Fibroblast of skin of left biceps (primary cell): ENCODE measurements at places on chromosomes 1 and 21.

DNA sequence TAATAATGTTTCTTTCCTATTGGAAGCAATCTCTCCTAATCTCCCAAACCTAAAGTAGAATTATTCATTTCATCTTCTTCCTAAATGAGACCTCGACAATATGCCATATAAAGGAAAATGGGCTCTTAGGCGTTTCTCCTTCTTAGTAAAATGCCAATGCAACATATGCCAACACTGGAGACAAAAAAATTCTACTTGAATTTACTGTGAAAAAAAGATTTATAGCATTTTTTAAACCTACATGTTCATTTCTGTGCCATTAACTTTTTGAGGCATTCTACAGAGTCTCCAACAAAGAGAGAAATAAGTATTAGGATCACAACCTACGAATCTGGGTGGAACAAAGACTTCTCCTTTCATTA, 1.3 kb downstream of the WDR47 start:
- DNase-seq, result no peak

GRCh38 chr1:150273311-150273710, 721 bp downstream of the C1orf54 start:
- no peak for DNase-seq

DNA sequence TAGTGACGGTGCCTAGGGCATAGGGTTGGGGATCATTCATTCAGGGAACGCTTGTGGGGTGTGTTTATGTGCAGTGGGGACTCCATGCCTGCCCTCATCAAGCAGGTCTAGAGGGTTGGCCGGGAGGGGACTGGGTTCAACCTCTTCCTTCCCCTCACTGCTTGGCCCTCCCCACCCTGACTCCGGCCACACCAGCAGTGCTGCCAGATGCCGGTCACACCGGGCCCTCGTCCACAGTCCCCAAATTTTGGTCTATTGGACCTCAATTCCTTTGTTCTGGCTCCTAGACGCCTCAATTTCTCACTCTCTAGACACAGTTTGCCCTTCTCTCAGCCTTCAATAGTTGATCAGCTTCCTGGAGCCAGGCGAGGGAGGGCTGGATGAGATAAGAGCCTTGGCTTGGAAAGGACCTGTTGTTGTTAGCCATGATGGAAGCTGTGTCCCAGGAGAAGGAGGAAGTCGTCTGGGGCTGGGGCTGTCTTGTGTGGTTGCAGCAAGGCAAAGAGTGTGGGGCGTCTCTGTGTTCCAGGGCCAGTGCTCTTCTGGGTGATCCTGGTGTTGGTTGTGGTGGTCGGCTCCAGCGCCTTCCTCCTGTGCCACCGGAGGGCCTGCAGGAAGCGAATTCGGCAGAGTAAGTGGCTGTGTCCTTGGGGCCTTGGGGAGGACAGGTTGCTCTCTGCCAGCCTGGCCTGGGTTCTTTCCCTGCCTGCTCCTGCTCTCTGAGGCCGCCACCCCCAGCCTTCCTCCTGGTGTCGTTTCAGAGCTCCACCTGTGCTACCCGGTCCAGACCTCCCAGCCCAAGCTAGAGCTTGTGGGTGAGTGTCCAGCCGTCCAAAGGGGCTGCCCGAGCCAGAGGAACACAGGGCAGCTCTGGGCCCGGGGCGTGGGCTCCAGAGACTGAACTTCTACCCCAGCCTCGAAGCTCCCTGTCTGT, 41.1 kb upstream of the TNFRSF1B start:
- no peak for DNase-seq

DNA sequence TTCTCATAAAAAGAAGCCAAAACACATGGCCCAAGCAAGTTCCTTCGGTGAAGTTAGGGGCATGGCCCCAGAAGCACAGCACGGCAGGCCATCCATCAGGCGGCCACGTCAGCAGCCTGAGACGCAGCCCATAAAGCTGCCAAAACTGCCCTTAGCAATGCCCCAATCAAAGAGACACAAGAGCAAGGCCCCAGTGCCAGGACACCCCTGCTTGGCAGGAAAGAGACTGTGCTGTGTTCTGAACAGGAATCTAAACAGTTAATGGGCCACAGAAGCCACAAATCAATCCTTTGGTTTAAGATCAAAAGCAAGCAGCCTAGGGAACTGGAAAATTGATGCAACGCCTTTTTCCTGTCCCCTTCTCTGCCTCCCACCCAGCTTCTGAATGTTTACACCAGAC, 497.0 kb upstream of the USP24 start:
- no peak for DNase-seq

- no peak for DNase-seq
These were observed 107.1 kb upstream of the PAXBP1 start for GRCh38 chr21:32878661-32879060.

DNA sequence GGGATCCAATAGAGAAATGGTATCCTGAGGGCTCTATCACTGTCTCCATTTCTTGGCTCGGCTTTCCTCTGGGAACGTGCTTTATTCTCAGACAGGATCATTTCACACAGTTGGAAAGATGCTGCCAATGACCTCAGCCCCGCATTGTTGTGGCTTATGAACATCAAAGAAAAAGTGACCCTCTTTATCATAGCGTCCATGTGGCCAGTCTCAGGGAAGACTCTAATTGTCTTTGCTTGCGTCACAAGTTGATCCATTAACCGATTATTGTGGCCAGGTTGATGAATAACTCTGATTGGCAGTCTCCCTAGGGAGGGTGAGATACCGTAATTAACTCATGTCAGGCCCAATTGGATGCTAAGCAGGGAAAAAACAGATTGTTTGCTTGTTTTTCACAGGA, 10.4 kb upstream of the TMEM9 start:
- DNase-seq, result no peak

DNA sequence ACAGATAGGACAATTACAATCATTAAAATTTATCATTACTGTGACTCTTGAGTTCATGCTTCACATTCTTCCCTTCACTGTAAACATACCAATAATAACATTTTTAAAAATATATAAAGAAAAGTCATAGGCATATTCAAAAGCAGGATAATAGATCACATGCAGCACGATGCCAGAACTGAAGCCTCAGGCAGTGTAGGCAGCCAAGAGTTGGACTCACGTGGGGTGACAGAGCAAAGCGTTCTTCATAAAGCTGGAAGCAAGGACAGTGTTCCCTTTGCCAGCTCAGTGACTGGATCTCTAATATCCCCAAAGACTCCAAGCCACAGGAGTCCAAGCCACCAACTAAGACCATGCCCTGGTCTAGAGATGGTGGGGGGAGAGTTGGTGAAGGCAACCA, 77.7 kb downstream of the ODF2L start:
- DNase-seq, result no peak

DNA sequence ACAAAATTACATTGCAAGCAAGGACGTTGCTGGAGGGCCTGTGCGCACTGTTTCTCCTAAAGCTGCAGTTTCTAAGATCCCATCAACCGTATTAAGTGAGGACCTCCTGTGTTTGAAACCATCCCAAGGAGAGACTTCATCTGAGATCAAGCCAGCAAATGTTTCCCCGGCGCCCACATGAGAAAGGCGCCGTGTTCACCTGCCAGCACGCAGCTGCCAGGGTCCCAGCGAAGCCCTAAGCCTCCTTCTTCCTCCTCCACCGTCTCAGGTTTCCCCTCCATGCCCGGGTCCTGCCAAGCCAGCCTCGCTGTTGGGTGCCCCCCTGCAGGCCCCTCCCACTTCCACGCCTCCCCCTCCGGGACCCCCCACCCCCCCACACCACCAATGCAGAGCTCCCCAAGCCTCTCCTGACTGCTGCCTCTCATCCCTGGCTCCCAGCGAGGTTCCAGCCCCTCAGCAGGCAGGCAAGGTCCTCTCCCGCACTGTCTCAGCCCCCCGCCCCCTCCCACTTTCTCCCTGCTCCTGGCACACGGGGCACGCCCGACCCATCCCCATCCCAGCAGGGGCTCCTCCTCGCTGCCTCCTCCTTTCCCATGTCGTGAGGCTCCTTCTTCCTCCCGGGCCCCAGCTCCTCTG, 8.6 kb upstream of the TFF1 start:
- DNase-seq, result no peak

GRCh38 chr1:182269097-182269496, 122.5 kb downstream of the GLUL start:
- DNase-seq, result no peak

DNA sequence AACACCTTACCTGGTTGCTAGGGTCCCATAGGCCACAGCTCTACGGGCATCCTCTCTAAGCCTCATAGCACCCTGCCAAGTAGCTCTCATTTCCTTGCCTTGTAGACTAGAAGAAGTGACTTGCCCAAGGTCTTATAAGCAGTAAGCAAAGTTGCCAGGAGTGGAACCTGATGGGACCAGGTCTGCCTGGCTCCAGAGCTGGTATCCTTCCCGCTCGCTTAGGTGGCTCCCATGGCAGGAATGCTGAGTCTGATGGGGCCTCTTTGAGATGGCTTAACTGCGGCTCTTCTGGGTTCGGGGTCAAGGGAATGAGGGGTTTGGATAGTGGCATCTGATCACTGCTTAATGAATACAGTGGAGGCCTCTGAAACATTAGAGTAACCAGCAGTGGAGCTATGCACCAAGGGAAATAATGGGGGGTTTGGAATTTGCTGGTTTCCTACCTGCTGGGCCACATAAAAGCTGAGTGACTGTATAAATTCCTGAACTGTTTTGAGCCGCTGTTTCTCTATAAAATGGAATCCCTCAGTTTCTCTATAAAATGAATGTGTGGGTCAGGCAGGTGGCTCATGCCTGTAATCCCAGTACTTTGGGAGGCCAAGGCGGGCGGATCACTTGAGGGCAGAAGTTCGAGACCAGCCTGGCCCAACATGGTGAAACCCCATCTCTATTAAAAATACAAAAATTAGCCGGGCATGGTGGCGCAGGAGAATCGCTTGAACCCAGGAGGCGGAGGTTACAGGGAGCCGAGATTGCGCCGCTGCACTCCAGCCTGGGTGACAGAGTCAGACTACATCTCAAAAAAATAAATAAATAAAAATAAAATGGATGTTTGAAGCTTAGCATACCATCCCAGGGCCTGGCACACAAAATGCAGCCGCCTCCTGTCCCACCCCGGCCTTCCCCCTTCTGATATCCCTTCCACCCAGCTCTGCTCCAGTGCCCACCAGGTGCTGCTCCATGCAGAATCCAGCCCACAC, 12.4 kb downstream of the FAM151A start:
- no peak for DNase-seq

- DNase-seq, result no peak
These were observed 430.8 kb downstream of the DISC1 start for GRCh38 chr1:232057217-232057895.

DNA sequence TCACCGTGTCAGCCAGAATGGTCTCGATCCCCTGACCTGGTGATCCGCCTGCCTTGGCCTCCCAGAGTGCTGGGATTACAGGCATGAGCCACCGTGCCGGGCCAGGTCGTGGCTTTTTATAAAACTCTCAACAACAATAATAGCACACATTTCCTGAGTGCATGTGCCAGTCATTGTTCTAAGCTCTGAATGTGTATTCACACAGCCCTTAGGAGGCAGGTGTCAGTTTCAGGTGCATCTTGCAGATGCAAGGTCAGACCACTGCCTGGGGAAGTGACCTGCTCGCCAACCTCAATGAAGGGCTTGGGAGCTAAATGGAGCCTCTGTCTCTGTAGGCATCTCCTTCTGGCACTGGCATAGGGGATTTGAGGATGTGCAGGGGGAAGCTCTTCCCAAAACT, 1.6 kb upstream of the LEFTY2 start:
- no peak for DNase-seq

- DNase-seq, result no peak
These were observed 118.2 kb downstream of the COQ8A start for GRCh38 chr1:227058321-227058751.

DNA sequence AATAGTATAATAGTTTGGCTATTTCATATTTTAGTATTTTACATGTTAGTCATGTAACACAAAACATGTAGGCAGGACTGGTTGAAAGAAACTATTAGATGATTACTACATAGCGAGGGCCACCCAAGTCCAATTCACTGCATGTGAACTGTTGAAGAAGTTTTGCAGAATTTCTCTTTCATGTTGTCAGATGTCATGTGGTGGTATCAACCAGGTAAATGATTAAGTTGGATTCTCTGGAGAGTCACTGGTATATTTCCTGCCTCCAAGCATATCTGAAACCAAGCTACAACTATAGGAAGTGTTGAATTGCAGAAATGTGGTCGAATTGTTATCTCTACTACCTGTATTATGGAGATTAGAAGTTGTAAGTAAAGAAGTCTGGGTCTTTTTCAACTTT, 137.8 kb upstream of the DPYD start:
- DNase-seq, result no peak

DNA sequence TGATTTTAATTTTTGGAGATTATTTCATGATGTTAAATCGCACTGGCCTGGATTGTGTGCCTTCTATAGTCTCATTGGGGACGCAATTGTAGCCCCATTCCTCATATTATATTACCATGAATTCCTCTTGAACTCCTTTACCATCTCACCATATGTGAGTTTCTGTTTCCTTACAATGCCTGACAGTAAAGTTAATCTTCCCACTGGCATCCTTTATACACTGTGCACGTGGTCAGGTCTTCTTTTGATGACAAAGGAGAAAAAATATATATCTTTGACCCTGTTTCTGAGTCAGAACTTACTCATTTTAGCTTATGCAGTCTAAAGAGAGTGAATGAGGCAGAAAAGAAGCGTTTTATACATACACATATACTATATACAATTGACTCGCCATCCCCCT, 774 bp upstream of the ABL2 start:
- DNase-seq, result no peak

GRCh38 chr1:46673749-46674182, 2.1 kb downstream of the TEX38 start:
- no peak for DNase-seq

DNA sequence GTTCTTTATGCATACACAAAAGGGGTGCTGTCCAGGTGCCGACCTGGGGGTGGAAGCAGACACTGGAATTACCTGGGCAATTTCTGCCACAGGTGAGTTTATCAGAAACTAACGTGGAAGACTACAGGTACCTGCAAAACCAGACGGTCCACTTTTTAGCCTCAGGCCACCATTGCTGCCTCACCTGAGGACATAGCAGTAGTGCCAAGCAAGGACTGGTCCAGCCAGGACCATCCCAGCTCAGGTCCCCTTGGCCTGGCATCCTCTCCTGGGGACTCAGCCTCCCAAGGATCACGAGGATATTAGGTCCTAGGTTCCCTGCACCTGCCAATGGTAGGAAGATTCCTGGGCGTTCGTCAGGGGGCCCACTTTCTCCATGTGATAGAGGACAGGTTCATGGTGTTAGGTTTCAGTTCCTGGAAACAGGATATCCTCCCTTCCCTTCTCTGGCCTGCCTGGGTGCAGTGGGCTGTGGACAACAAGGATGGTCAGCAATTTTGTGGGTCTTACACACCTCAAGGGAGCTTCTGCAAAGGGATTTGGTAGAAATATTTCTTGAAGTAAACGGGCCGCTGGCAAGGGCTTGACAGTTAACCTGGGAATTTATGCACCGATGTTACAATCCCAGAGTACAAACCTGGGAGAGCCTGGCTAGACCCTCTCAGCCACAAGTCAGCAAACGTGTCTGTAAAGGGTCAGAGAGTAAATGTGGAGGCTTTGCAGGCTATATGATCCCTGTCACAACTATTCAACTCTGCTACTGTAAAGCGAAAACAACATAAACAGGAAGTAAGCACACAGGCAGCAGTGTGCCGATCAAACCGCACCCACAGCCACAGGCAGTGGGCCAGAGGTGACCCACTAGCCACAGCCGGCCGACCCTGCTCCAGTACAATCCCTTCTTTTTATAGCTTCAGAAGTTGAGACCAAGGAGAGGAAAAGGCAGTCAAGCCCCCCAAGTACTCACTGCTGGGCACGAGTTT, 71.4 kb upstream of the RAB4A start:
- no peak for DNase-seq
